ENCODE measurements at places on chromosomes 16 and 17. TPM values are rescaled to one million over a fixed set of nuclear protein-coding genes. Genes with fewer than 3 reads are reported as not detected.

The ATXN2L gene
- 356 TPM for total RNA-seq

The NPW gene
- total RNA-seq = 4.0 TPM

The MYH13 gene
- total RNA-seq = not detected

The MYO19 gene
- total RNA-seq = 110 TPM

The XAF1 gene
- 20.8 TPM for total RNA-seq

The SPHK1 gene
- total RNA-seq = 5.5 TPM

The EFCAB5 gene
- total RNA-seq = 1.4 TPM

The ZNF750 gene
- 0.35 TPM for total RNA-seq

The NHERF1 gene
- total RNA-seq = 83.6 TPM

The TOP2A gene
- 156 TPM for total RNA-seq

The CA7 gene
- total RNA-seq = not detected

The ITGAD gene
- total RNA-seq = not detected

The C17orf67 gene
- total RNA-seq = 4.3 TPM

The FTSJ3 gene
- total RNA-seq = 36.9 TPM

The MYH1 gene
- total RNA-seq = not detected

The SARM1 gene
- total RNA-seq = 8.6 TPM

The ITGAX gene
- total RNA-seq = 1.2 TPM

The MT1E gene
- 22.2 TPM for total RNA-seq

The EPN3 gene
- total RNA-seq = 22.8 TPM

The KRT26 gene
- total RNA-seq = not detected

The TLCD1 gene
- total RNA-seq = 19.4 TPM

The FN3K gene
- 22.5 TPM for total RNA-seq

The CPPED1 gene
- 52.8 TPM for total RNA-seq

The CD19 gene
- total RNA-seq = not detected

The UNC13D gene
- total RNA-seq = 108 TPM

The ABAT gene
- 8.6 TPM for total RNA-seq

The TLCD2 gene
- 6.1 TPM for total RNA-seq

The SOST gene
- not detected for total RNA-seq

The TEKT5 gene
- 1.5 TPM for total RNA-seq
